ENCODE measurements at places on chromosomes 5 and 9. TPM values are rescaled to one million over a fixed set of nuclear protein-coding genes. Genes with fewer than 3 reads are reported as not detected.

- DNase-seq: no peak
These were observed 332.8 kb upstream of the KLF9 start for GRCh38 chr9:70747261-70747718.

DNA sequence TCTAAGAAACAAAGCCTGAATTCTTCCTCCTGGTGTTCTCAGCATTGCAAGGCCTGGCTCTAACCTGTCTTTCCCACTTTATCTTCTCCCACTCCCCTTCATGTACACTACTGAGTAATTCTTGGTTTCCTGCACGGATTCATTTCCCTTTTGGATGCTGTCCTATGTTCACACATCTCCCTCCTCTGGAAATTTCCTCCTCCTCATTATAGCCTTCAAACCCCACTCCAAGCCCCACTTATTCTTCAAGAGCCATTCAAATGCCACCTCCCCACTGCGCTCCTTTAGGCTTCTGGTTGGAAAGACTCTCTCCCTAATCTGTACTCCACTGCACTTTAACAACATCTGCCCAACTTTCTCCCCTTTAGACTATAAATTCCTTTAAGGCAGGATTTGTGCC is 28.2 kb upstream of the C5orf63 start:
- no peak for DNase-seq

DNA sequence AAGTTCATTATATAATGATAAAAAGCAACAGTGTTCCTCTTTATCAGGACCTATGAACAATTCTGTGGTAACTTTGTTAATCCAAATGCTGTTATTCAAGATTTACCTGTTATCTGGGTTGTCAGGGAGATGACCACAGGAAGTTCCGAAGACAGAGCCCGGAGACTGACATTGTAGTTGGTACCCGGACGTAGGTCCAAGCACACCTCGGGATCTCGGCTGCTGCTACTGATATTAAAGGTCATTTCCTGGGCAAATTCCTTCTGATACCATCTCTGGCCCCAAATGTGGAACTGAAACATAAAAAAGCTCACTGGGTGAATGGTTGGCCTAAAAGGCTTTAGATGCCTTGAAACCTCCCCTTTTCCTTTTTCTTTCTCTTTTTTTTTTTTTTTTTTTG is 96.7 kb downstream of the SUSD1 start:
- DNase-seq: no peak

- DNase-seq: no peak
These were observed 22.4 kb upstream of the FCN2 start for GRCh38 chr9:134858051-134858841.

GRCh38 chr5:37900692-37901091 is 60.9 kb upstream of the GDNF start:
- no peak for DNase-seq

GRCh38 chr5:14250084-14250695 is 107.0 kb downstream of the TRIO start:
- DNase-seq: no peak

DNA sequence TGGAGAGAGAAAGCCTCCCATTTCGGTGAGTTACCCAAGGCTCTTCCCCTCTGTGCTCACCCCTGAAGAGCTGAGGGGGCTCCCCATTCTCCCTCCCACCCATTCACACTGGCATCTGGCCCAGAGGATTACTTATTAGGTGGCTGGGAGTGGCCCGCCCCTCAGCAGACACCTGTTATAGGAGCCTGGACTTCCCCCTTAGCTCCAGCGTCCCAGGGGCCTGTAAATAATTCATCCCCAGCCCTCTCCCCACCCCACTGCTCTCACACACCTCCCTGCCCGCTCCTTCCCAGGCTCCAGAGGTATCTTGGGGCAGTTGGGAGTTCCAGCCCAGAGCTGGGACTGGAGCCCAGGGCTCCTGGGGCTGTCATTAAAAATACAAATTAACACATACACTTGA is 11.6 kb upstream of the SLC6A7 start:
- no peak for DNase-seq

GRCh38 chr9:117555964-117556629 is 141.2 kb upstream of the ASTN2 start:
- DNase-seq: no peak

The PBX3 gene
- 23.8 TPM for total RNA-seq

The PFN3 gene
- total RNA-seq: not detected

The ACSL6 gene
- total RNA-seq: 0.20 TPM

The LCN15 gene
- not detected for total RNA-seq

The TXNDC15 gene
- 30.7 TPM for total RNA-seq

The SPAG8 gene
- total RNA-seq: 4.0 TPM

All from activated B cell treated with CpG ODN at 0.5 μM for 24 hours (primary cell).